ENCODE measurements at places on chromosomes 7 and 10.

GRCh38 chr7:130207642-130208041, at the start of gene SSMEM1:
Gene SSMEM1, plus strand, starts transcription at chr7:130207860. Its CDS starts 51 bp downstream, at chr7:130207911.
- no peak for DNase-seq

DNA sequence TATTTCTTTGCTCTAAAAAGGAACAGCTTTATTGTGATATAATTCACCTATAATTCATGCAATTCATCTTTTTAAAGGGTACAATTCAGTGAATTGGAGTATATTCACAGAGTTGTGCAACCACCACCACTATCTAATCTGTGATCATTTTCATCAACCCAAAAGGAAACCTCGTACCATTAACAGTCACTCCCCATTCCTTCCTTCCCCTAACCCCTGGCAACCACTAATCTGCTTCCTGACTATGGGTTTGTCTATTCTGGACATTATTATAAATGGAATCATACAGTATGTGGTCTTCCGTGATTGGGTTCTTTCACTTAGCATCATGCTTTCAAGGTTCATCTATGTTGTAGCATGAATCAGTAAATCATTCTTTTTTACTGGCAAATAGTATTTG, 52.3 kb downstream of the MKI67 start:
- DNase-seq = no peak

- no peak for DNase-seq
These were observed 82.5 kb downstream of the DIP2C start for GRCh38 chr10:606762-607544.

DNA sequence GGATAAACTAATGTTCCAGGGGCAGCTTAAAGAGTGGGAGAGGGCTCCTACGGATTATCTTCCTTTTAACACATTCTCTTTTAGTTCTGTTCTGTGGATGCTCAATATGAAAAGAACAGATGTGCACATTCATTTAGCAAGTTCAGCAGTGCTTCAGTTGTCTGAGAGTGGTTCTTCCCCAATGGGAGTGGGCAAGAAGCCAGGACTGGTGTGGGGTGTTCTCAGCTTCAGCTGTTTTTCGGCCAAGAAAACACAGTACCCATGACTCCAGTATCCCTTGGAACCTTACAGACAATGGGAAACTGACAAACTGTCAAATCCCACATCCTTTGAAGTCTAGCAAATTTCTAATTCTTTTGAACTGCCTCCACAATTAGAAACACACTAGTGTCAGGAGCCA, 71.5 kb upstream of the LRRC17 start:
- DNase-seq = no peak

- no peak for DNase-seq
These were observed 634.4 kb upstream of the POT1 start for GRCh38 chr7:125563964-125564529.

- no peak for DNase-seq
These were observed 30.5 kb downstream of the ITPRIP start for GRCh38 chr10:104307576-104308438.

DNA sequence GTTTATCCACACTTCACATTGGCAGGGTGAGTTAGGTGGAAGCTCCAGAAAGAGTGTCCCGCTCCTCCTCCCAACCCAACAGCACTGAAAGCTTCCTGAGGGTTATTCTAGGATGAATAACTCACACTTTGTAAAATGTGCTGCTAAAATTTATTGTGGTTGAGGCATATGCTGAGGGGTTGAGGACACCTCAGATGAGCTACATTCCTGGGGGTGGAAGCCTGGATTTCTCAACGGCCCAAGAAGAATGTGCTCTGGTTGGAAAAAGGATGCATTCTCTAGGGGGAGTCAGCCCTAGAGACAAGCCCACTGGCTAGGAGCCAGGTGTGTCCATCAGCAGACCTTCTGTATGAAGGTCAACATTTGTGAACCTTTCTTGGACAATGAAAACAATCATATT, 91.5 kb upstream of the PDE1C start:
- DNase-seq = no peak

GRCh38 chr7:44063547-44063893, 1.8 kb downstream of the PGAM2 start:
- no peak for DNase-seq

GRCh38 chr10:34537629-34538231, 277.4 kb downstream of the PARD3 start:
- no peak for DNase-seq

- no peak for DNase-seq
These were observed 69.5 kb upstream of the PITRM1 start for GRCh38 chr10:3241967-3242650.

GRCh38 chr7:2821161-2821841, 22.8 kb downstream of the GNA12 start:
- no peak for DNase-seq

DNA sequence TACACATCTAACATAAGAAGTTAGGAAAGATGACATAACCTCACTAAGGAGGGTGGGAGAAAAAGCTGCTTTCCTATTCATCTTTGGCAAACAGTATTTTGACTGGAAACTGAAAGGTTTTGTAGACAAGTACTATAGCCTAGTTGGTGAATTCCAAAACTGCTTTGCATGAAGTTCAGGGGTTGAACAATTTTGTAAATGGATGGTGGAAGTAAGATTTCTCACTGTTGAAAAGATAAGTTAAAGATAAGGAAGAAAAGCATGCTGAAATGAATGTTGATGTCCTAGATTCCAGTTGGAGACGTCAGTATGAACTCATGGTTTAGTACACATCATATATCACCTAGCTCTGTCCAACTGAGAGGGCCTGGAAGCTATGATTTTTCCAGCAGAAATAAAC, 159.1 kb upstream of the FEZF1 start:
- DNase-seq = no peak

- no peak for DNase-seq
These were observed 4.3 kb downstream of the DYNC1I1 start for GRCh38 chr7:95776561-95777185.

GRCh38 chr10:102770792-102771191, 27.0 kb downstream of the WBP1L start:
- DNase-seq = no peak

- DNase-seq = no peak
These were observed 75.3 kb upstream of the AASS start for GRCh38 chr7:122219253-122219865.

GRCh38 chr7:27173511-27173955, 587 bp downstream of the HOXA10 start:
- DNase-seq = peak; percentile 28

- DNase-seq = no peak
These were observed 17.0 kb downstream of the TRPV5 start for GRCh38 chr7:142916508-142916907.
